ENCODE measurements at places on chromosomes 1 and 21. TPM values are rescaled to one million over a fixed set of nuclear protein-coding genes. Genes with fewer than 3 reads are reported as not detected.

Gene KIF14
- total RNA-seq = 0.23 TPM

Gene SEC16B
- 3.2 TPM for total RNA-seq

Gene BRINP3
- 17.0 TPM for total RNA-seq

Gene TMEM52
- total RNA-seq = 43.3 TPM

Gene NOTCH2
- 231 TPM for total RNA-seq

Gene SPRR2E
- total RNA-seq = not detected

Gene CRABP2
- total RNA-seq = 30.8 TPM

Gene RNU1-3
- total RNA-seq = under 0.01 TPM

GRCh38 chr1:198499588-198499987, 40.9 kb downstream of the ATP6V1G3 start:
- H3K27ac ChIP-seq = no peak overlapping the region
- H3K27me3 ChIP-seq = no peaks in the 10 kb centered on the region
- H3K4me3 ChIP-seq = no peak overlapping the region

GRCh38 chr21:31335957-31336738, 7.9 kb downstream of the TIAM1 start:
- H3K4me1 ChIP-seq = no peaks in the 10 kb centered on the region
- no peak for DNase-seq
- no peak overlapping the region for H3K27ac ChIP-seq
- no peaks in the 10 kb centered on the region for H3K27me3 ChIP-seq
- no peaks in the 10 kb centered on the region for H3K36me3 ChIP-seq

DNA sequence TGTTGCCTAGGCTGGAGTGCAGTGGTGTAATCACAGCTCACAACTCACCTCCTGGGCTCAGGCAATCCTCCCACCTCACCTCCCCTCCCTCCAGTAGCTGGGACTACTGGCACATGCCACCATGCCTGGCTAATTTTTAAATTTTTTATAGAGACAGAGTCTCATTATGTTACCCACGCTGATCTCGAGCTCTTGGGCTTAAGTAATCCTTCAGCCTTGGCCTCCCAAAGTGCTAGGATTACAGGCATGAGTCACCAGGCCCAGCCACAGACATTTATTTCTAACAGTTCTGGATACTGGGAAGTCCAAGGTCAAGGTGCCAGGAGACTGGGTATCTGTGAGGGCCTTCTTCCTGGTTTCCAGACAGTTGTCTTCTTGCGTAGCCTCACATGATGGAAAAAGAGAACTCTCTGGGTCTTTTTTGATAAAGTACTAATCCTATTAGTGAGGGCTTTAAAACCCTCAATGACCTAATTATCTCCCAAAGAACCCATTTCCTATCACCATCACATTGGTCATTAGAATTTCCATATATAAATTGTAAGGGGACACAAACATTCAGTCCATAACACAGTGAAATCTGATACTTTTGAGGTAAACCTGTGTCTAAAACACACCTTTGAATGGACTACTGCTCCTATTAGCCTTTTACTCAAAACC, 67.9 kb downstream of the PHACTR4 start:
- H3K4me3 ChIP-seq = peak overlapping the region; percentile 16
- peak; percentile 26 for DNase-seq
- H3K36me3 ChIP-seq = no peaks in the 10 kb centered on the region
- H3K27me3 ChIP-seq = no peaks in the 10 kb centered on the region
- peak overlapping the region; percentile 87 for H3K27ac ChIP-seq

DNA sequence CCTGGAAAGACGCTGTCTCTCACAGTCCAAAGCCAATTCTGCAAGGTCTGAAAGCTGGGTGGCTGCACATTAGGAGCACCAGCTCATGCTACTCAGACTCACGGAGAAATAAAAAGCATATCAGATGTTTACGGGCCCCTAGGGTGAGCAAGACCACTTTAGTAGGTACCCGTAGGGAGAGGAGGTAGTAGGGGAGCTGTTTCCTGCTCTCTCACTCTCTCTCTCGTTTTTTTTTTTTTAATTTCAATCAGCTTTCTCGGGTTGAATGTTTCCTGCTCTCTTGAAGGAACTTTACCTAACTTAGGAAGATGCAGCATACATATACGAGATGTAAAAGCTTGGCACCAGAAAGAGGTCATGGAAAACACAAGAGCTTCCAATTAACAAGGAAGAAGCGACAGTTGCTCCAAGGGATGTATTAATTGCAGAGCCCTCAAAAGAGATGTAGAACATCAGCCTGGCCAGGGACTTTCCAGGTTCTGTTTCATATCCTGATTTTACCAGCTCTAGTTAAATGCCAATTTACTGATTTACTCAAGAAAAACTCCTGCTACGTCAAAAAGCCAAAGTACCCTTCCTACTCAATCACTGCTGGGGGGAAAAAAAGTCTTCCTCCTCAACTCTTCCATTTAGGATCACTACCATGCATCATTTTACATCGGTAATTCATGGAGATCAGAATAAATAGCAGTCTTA, 3.1 kb downstream of the LORICRIN start:
- H3K4me3 ChIP-seq = no peak overlapping the region
- no peaks in the 10 kb centered on the region for H3K36me3 ChIP-seq
- peaks cover 4% of the 10 kb centered on the region for H3K4me1 ChIP-seq

GRCh38 chr1:159932296-159933285, 7.3 kb upstream of the TAGLN2 start:
- no peaks in the 10 kb centered on the region for H3K4me1 ChIP-seq
- H3K27me3 ChIP-seq = no peaks in the 10 kb centered on the region
- peak overlapping the region; percentile 15 for H3K27ac ChIP-seq
- no peak overlapping the region for H3K4me3 ChIP-seq
- H3K36me3 ChIP-seq = no peaks in the 10 kb centered on the region
- DNase-seq = no peak

GRCh38 chr1:94209425-94209824, 28.0 kb downstream of the ARHGAP29 start:
- no peak overlapping the region for H3K4me3 ChIP-seq
- no peaks in the 10 kb centered on the region for H3K36me3 ChIP-seq
- H3K27ac ChIP-seq = no peak overlapping the region
- H3K4me1 ChIP-seq = no peaks in the 10 kb centered on the region
- no peak for DNase-seq

- H3K36me3 ChIP-seq = no peaks in the 10 kb centered on the region
- no peaks in the 10 kb centered on the region for H3K27me3 ChIP-seq
- no peaks in the 10 kb centered on the region for H3K4me1 ChIP-seq
- DNase-seq = no peak
Observed at GRCh38 chr1:33656467-33657005, 184.1 kb downstream of the ZSCAN20 start.

DNA sequence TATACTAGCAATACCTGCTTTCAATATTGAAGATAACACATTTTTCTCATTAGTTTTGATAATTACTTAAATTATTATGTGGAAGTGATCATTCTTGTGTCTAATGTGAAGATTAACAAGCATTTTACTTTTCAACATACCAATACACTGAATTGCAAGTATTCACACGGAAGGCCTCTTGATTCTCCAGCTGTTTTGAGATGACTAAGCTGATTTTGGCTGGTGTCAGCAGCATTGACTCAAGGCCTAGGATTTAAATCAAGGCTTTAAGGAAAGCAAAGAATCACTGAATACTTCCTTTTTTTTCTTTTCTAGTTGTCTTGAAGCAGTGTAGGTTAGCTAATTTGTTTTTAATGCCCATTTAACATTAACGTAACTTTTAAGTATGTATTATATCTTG, 373.7 kb downstream of the SRGAP2C start:
- H3K4me1 ChIP-seq = no peaks in the 10 kb centered on the region
- H3K27me3 ChIP-seq = no peaks in the 10 kb centered on the region
- no peak for DNase-seq
- no peaks in the 10 kb centered on the region for H3K36me3 ChIP-seq
- H3K4me3 ChIP-seq = no peak overlapping the region
- H3K27ac ChIP-seq = no peak overlapping the region

DNA sequence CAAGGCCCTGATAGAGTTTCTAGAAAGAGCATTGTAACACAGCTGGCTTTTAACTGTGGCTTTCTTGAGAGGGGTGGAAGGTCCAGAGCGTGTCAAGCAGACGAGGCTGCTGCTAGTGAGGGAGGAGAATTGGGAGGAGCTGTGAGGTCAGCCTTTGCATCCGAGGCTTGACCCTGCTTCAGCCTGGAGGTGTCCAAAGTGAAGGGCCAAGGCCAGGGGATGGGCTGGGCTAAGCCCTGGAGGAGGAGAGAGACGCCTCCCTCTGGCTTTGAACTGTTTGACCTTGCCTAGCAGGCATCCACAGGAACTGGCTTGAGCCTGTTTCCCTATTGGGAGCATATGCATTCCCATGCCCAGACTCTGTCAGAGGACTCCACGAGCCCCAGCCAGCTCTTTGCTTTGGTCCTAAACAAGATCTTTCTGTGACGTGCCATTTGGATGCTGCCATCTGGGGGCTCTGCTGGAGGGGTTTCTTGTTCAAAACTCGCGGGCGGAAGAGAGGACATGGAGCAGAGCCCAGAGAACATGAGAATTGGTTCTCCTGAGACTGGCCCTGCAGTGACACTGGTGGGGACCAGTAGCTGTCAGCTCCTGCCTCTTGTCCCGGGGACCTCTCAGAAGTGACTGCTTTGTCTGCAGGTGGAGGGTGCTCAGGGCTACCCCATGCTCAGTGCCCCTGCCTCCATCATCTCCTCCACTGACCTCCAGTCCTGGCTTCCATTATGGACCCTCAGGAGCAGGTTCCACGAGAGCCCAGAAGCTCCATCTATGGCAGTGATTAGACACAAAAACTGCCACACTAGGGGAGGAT, 5.5 kb downstream of the ACTRT2 start:
- no peaks in the 10 kb centered on the region for H3K36me3 ChIP-seq
- H3K27me3 ChIP-seq = peaks cover 26% of the 10 kb centered on the region
- no peak for DNase-seq
- no peak overlapping the region for H3K27ac ChIP-seq

DNA sequence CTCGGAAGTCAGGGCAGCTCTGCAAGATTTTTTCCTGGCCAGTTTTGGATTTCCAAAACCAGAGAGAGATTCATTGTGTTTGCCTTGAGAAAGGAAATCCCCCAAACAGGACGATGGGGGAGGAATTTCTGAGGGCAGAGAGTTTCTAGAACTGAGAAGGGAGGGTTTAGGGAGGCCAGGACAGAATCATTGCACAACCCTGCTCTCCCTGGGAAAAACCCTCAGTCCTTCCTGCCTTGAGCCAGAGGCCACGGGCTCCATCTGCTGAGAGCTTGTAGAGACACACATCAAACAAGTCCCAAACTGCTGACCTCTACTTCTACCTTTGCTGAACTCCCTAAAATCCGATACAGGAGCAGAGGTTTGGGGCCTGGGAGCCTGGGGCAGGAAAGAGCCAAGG, 99.7 kb downstream of the NMNAT2 start:
- H3K27me3 ChIP-seq = no peaks in the 10 kb centered on the region
- peak overlapping the region; percentile 26 for H3K27ac ChIP-seq
- H3K36me3 ChIP-seq = no peaks in the 10 kb centered on the region
- no peak overlapping the region for H3K4me3 ChIP-seq

- H3K27ac ChIP-seq = no peak overlapping the region
- H3K36me3 ChIP-seq = no peaks in the 10 kb centered on the region
- no peak overlapping the region for H3K4me3 ChIP-seq
- H3K4me1 ChIP-seq = no peaks in the 10 kb centered on the region
- H3K27me3 ChIP-seq = no peaks in the 10 kb centered on the region
Observed at GRCh38 chr1:204323887-204324286, 35.8 kb downstream of the PLEKHA6 start.

- H3K27ac ChIP-seq = peak overlapping the region; percentile 9
- H3K36me3 ChIP-seq = no peaks in the 10 kb centered on the region
- no peaks in the 10 kb centered on the region for H3K4me1 ChIP-seq
- DNase-seq = no peak
Observed at GRCh38 chr1:223771814-223772770, 59.8 kb downstream of the CAPN2 start.

DNA sequence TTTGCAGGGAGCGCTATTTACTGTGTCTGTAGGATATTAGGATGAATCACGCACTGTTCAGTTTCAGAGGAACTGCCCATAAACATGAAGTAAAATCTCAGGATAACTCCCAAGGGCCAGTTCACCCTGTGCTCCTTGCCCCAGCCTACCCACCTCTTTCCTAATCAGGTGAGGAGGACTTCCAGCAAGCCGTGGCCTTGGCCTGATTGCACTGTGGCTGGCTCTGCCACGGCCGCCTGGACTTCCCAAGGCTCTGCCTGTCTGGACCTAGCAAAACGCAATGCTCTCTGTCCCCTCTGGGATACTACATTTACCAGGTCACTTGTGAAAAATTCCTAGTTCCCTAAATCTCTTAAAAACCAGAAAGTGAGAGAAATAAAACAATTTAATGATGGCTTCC, 7.4 kb upstream of the ASCL5 start:
- no peak overlapping the region for H3K27ac ChIP-seq
- no peaks in the 10 kb centered on the region for H3K27me3 ChIP-seq
- H3K36me3 ChIP-seq = no peaks in the 10 kb centered on the region

DNA sequence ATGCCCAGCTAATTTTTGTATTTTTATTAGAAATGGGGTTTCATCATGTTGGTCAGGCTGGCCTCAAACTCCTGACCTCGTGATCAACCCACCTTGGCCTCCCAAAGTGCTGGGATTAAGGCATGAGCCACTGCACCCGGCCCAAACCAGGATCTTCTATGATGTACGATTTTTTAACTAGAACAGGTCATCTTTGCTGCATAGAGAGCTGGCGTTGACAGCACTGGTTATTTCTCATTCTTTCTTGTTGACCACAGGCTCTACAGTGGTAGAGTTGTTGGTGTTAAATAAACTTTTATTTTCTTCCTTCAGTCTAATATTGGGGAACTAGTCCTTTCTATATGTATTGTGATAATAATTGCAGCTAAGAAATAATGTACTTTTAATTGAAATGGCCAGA, 3.8 kb upstream of the MAB21L3 start:
- DNase-seq = no peak
- H3K27ac ChIP-seq = no peak overlapping the region
- no peaks in the 10 kb centered on the region for H3K27me3 ChIP-seq

DNA sequence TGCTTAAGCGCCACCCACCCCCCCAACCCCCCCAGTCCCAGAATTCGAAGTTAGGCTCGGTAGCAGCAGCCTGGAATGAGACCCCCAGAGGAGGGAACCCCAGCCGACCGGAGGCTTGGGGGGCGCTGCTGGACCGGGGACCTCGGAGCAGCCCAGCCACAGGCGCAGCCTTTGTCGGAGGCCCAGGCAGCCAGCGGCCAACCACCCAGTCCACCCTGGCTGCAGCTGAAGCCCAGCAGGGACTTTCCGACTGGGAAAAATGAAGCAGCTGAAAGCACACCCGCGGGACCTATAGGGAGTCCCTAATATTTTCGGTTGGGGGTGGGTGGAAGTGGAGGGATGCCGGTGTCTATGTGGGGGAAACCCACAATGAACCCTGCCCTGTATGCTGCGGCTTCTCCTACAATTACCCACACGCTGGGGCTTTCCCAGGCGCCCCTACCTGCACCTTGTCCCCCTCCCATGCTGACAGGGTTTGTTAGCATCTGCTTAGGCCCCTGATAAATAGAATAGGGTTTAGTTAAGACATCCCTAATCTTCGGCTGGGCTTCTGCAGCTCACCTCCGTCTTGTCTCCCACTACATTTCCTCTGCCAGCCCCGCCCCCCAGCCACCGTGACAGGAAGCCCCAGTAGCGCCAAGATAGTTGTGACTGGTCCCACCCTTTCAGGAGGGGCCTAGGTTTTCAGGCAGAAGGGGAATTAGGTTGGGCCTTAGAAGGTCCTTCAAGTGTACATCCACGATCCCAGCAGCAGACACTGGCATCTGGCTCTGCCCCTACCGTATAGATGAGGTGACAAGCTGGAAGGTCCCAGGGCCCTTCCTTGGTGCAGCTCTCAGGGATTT, 838 bp downstream of the CCDC28B start:
- peak overlapping the region; percentile 75 for H3K27ac ChIP-seq
- DNase-seq = peak; percentile 46
- no peaks in the 10 kb centered on the region for H3K27me3 ChIP-seq
- peaks cover 8% of the 10 kb centered on the region for H3K4me1 ChIP-seq
- peak overlapping the region; percentile 53 for H3K4me3 ChIP-seq
- no peaks in the 10 kb centered on the region for H3K36me3 ChIP-seq

- peak overlapping the region; percentile 85 for H3K27ac ChIP-seq
- H3K4me3 ChIP-seq = no peak overlapping the region
- H3K4me1 ChIP-seq = peaks cover 13% of the 10 kb centered on the region
- no peaks in the 10 kb centered on the region for H3K36me3 ChIP-seq
- no peaks in the 10 kb centered on the region for H3K27me3 ChIP-seq
Observed at GRCh38 chr1:156508205-156508954, 7.8 kb upstream of the MEF2D start.
